Calu3 (cell line): ENCODE measurements at places on chromosomes 16 and 17.
A peak's percentile ranks its signal among the peaks of the same experiment; 100 is the strongest.

DNA sequence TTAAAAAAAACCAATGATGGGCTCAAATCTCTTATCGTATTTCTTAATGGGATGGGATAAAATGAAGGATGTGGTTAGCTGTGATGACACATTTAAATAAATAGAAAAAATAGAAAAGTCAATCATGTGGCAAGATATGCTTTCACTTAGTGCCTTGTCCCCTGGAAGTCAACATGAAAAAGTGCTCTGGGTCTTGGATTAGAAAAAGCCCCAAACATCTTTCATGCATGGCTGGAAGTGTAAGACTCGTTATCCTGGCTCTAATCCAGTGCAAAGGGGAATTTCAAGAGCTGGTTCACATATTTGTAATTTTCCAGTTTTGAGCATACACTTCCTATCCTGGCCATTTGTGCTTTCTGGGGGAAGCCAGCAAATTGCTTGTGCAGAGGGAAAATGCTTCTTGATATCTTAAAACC, 160.9 kb downstream of the MAP2K6 start:
- DNase-seq, result no peak

GRCh38 chr16:27154705-27155521, 48.4 kb upstream of the KDM8 start:
- peak; percentile 74 for DNase-seq

- DNase-seq, result no peak
Observed at GRCh38 chr17:8163978-8164814, 1.4 kb upstream of the VAMP2 start.

- DNase-seq, result peak; percentile 47
Observed at GRCh38 chr17:42562388-42563142, 617 bp downstream of the COASY start.

DNA sequence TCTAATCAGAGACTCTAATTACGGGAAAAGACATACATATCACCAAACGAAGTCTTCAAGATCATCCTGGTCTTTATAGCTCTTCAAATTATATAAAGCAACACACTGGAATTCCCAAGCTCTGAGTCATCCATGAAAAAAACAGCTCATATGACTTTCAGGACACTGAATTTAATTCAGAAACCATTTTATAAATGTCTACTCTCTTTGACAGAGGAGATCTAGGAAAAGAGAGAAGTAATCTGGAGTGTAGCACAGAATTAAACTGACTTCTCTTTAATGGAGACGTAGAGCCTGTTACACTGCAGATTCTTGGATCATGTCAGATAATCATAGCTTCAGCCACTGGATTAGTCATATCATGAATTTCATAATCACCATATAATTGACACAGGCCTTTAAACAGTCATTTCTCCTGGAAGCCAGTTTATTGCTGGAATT, 86.8 kb upstream of the WSB1 start:
- DNase-seq, result no peak

GRCh38 chr16:63808730-63809129, 1313.1 kb downstream of the CDH11 start:
- no peak for DNase-seq

DNA sequence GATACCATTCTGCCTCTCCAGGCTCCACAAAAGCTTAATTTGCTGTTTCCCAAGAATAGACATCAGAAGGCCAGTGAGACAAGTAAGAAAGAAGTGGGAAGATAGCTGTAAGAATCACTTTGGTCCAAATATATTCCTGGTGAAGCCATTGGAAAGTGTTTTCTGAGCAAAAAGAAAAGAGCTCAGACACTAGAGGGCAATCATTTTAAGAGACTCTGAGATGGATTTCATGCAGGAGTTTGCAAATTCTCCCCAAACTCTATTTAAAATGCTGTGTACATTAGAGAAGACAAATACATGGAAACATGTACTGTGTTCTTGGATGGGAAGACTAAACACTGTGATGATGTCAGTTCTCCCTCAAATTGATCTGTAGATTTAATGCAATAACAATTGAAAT, 8.0 kb upstream of the SLC6A2 start:
- no peak for DNase-seq
